Common myeloid progenitor, CD34-positive (primary cell): ENCODE measurements at places on chromosomes 12 and 14.

DNA sequence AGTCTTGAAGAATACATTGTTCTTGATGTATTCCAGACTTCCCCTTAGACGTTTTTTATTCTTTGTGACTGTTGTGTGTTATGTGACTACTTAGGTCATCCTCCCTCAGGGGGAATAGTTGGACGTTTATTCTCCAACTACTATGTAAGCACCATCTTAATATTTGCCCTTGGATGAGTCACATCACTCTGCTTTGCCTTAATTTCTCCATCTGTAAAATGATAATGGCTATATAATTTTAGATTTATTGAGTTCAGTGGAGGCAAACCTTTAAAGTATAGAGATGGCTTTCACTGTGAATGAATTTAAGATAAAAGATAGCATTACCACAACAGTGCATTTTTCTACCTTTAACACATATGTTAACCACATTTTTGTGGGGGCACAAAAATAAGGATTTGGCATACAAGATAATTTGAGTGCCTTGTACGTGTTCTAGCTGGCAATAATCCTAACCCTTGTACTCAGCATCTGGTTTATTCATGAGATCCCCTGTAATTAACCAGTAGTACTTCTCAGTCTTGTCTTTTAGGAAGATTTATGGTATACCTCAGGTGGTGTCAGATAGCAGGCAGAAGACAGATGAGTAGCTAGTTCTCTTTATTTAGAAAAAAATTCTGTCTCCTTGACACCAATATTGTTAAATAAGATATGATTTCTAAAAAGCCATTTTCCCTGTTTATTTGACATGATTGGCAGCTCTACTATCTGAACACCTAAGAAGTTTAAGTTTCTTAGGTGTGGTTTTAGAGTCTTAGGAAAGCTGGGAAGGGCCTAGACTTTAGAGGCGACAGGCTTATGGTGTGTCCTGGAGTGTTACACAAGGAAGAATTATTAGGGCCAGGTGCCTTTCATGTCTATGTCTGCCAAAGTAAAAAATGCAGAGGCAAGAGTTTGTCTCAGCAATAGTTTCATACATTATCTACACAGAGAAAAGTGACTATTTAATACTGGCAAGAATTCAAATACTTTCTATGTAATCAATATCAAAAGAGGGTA, 152.3 kb downstream of the RAD51B start:
- H3K27ac ChIP-seq = no peak overlapping the region
- no peaks in the 10 kb centered on the region for H3K27me3 ChIP-seq
- peaks cover 3% of the 10 kb centered on the region for H3K36me3 ChIP-seq
- DNase-seq = peak; percentile 59
- no peak overlapping the region for H3K4me3 ChIP-seq

DNA sequence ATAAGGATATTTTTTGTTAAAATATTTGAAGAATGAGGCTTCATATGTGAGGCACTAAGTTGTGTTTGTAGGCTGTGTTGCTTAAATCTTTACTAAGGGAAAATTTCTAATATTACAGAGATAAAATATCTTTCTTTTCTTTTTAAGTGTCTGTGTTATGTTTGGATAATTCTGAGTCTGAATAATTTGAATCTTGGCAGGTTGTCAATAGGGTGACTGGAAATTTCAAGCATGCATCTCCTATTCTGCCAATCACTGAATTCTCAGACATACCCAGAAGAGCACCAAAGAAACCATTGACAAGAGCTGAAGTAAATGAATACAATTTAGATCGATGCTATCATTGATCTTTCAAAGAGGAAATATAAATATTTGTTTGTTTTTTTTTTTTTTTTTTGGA, 29.4 kb downstream of the TMPO start:
- H3K27ac ChIP-seq = no peak overlapping the region
- H3K4me3 ChIP-seq = no peak overlapping the region
- peaks cover 60% of the 10 kb centered on the region for H3K36me3 ChIP-seq
- H3K27me3 ChIP-seq = no peaks in the 10 kb centered on the region
- DNase-seq = no peak

- H3K4me1 ChIP-seq = peaks cover 43% of the 10 kb centered on the region
- no peaks in the 10 kb centered on the region for H3K27me3 ChIP-seq
- no peak for DNase-seq
- peak overlapping the region; percentile 43 for H3K4me3 ChIP-seq
Measured at GRCh38 chr12:53197011-53197640, 9.9 kb downstream of the ITGB7 start.

DNA sequence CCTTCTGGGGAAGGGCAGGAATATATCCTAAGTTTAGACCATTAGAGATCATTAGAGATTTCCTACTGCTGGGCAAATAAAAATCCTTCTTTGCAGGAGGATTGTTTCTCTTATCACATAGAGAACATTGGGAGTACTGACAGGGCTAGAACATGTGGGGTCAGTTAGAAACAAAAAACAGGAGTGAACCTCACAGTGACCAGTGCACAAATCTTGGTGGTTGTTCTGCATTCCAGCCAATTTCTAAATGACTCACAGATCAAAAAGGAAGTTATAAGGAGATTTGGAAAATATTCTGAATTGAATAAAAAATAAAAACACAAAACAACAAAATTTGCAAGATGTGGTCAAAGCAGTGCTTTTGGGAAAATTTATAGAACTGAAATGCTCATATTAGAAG, 118.8 kb downstream of the LLPH start:
- no peaks in the 10 kb centered on the region for H3K4me1 ChIP-seq
- no peaks in the 10 kb centered on the region for H3K36me3 ChIP-seq
- no peaks in the 10 kb centered on the region for H3K27me3 ChIP-seq
- H3K4me3 ChIP-seq = no peak overlapping the region

DNA sequence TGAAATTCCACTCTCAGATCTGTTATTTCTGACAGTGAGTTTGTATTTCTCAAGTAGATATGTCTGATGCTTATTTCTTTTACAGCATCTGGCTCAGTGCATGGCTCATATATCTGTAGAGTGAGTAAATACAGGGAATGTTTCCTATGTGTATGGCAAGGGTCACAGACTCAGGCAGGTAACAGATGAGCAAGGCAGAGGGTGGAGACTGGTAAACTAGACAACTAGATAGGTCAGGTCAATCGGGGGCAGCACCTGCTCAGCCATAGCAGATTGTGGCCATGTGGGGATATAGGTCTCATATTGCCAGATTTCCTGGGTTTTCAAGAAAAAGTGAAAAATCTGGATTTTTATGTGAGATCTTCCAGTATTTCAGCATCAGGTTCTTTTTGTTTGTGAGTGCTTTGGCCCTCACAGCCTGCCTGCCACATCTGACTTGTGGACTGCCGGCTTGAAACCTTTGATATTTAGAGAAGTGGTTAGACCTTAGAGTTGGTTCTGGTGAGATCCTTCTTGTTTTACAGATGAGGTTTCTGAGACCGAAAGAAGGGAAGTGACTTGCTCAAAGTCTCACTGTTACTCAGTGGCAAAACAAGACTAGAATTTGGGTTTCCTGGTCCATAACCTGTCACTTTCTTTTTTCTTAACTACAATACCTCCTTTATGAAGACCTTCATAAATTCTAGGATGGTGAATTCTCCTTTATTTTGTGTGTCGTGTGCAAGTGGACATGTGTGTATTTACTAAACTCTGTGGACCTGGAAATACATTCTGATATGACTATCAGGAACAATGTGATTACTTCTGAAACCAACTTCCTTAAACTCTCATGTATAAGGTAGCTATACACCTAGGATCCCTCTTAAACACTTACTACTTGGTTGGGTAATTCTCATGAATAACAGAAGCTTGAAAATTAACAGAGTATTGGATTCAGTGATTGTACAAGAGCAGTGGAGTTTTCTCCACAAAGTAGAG, 34.4 kb downstream of the PROX2 start:
- H3K4me1 ChIP-seq = peaks cover 8% of the 10 kb centered on the region
- peaks cover 10% of the 10 kb centered on the region for H3K36me3 ChIP-seq
- DNase-seq = no peak
- H3K4me3 ChIP-seq = no peak overlapping the region

DNA sequence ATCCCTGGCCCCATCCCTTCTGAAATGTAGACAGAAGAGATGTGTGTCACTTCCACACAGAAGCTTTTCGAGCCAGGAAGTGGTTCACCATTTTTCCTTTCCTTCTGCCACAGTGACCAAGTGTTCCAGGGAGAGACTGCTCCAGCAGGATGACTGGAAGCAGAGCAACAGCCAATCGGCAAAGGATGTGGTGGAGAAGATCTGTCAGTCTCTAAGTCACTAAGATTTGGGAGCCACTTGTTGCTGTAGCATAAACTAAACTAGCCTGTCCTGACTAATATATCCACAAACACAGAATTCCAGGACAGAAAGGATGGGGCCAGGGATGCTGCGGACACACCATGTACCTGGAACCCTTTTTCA, 42.9 kb downstream of the DUSP6 start:
- no peaks in the 10 kb centered on the region for H3K36me3 ChIP-seq
- peaks cover 32% of the 10 kb centered on the region for H3K4me1 ChIP-seq

DNA sequence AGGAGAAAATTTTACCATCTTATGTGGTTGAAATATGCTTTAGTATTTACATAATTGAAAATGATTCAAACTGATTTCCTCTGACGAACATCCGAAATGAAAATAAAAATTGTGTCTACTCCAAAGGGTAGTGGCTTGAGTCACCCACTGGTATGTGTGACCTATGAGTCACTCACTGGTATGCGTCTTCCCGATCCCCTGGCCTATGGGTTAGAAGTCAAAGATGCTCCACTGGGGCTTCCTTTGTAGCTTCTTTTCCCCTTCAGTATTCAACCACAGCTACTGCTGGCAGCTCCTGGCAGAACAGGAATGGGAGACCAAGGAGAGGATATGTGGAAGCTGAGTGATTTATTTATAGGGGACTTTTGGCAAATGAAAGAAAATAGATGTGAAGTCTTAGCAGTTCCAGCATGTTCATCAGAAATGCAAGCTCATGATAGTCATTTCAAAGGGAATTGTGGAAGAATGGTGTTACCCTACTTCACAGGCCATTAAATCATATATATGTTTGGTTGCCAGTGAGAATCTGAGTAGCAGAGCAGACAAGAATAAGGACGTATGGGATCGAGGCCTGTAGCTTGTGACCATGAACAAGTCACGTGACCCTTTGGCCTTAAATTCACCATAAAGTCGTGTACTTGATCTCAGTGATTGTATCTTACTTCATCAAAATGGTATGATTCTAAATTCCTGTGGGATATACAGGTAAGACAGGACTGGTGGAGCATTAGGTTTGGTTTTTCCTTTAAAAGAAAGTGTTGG, 108.3 kb downstream of the CRADD start:
- H3K27ac ChIP-seq = no peak overlapping the region
- peaks cover 37% of the 10 kb centered on the region for H3K4me1 ChIP-seq
- no peak overlapping the region for H3K4me3 ChIP-seq
- no peaks in the 10 kb centered on the region for H3K36me3 ChIP-seq

- no peak overlapping the region for H3K4me3 ChIP-seq
- H3K27ac ChIP-seq = no peak overlapping the region
- no peak for DNase-seq
- peaks cover 20% of the 10 kb centered on the region for H3K27me3 ChIP-seq
Measured at GRCh38 chr12:30169839-30170591, 386.3 kb upstream of the TMTC1 start.

GRCh38 chr14:36443374-36443773, 76.7 kb downstream of the NKX2-1 start:
- no peak overlapping the region for H3K27ac ChIP-seq
- no peaks in the 10 kb centered on the region for H3K36me3 ChIP-seq
- H3K27me3 ChIP-seq = no peaks in the 10 kb centered on the region
- no peak overlapping the region for H3K4me3 ChIP-seq

- no peaks in the 10 kb centered on the region for H3K36me3 ChIP-seq
- no peaks in the 10 kb centered on the region for H3K27me3 ChIP-seq
- no peak overlapping the region for H3K4me3 ChIP-seq
- DNase-seq = no peak
- peaks cover 11% of the 10 kb centered on the region for H3K4me1 ChIP-seq
Measured at GRCh38 chr14:31228533-31228932, 20.9 kb upstream of the HECTD1 start.

DNA sequence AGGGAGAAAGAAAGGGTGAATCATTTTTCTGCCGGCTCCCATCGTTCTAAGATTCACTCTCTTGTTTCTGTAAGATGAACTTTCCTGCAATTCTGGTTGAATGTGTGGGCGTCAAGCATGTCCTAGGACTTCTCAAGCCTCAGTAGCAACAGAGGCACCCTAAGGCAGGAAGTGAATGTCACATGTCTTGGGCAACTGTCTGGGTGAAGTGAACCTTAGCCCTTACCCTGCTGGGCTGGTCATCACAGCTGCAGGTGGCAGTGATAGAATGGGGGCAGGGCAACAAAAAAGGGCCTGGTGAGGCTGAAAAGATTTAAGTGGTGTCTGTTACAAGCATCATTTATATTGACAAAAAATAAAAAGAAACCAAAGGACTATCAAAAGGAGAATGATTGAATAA, 45.9 kb upstream of the CAND1 start:
- no peak overlapping the region for H3K27ac ChIP-seq
- no peaks in the 10 kb centered on the region for H3K36me3 ChIP-seq
- no peak for DNase-seq
- H3K4me3 ChIP-seq = no peak overlapping the region

DNA sequence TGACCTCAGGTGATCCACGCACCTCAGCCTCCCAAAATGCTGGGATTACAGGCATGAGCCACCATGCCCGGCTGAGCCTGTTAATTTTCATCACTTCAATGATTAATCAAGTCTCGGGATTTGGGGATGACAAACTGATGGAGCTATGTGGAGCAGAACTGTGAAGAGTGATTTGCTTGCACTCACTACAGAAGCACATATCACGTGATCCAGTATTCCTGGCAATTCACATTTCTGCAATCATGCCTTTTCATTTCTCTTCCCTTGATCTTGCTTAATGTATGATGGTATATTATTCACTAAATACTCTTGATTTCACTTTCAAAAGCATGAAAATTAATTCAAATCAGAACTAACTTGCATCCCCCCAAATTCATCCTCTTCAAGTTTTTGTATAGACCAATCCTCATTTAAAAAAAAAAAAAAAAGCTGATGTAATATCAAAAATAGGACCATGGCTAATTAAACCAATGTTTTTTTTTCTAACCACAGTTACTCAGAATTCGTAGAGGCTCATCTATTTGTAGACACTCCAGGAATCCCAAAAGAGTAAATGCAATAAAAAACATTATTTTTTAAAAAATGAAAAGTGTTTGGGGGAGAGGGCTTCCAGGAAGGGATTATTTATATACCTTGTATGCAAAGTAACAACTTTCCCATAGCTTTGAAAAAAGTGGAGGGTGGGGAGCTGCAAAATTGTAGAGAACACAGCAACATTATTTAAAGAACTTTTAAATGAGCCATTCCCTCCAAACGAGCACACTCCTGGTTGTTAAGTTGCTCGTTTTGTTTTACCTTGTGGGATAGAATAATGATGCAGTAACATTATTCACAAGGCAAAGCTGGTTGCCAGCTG, 7.0 kb upstream of the ATXN2 start:
- no peak for DNase-seq
- no peak overlapping the region for H3K27ac ChIP-seq
- no peaks in the 10 kb centered on the region for H3K36me3 ChIP-seq
- no peaks in the 10 kb centered on the region for H3K4me1 ChIP-seq
